Activated T-helper 1 cell treated with anti-CD3 and anti-CD28 coated beads, Interleukin-12 subunit alpha, Interleukin-12 subunit beta, Interleukin-2, Interleukin-4 antibody, amounts not matched to agents 30 ng/mL and 10 ng/mL and 1 ng/mL, durations not matched to agents 14 hours and 24 hours and 36 hours (primary cell): ENCODE measurements at places on chromosomes 13 and 19. TPM values are rescaled to one million over a fixed set of nuclear protein-coding genes. Genes with fewer than 3 reads are reported as not detected.

MAMSTR gene
- total RNA-seq: 1.4 and 1.7 TPM in 2 replicates

CAPN12 gene
- total RNA-seq: 1.1 and 2.5 TPM in 2 replicates

KCNN4 gene
- total RNA-seq: 183 and 185 TPM in 2 replicates

UPK1A gene
- total RNA-seq: 0.41 and 0.51 TPM in 2 replicates

RNF17 gene
- not detected in 2 replicates for total RNA-seq

DNA sequence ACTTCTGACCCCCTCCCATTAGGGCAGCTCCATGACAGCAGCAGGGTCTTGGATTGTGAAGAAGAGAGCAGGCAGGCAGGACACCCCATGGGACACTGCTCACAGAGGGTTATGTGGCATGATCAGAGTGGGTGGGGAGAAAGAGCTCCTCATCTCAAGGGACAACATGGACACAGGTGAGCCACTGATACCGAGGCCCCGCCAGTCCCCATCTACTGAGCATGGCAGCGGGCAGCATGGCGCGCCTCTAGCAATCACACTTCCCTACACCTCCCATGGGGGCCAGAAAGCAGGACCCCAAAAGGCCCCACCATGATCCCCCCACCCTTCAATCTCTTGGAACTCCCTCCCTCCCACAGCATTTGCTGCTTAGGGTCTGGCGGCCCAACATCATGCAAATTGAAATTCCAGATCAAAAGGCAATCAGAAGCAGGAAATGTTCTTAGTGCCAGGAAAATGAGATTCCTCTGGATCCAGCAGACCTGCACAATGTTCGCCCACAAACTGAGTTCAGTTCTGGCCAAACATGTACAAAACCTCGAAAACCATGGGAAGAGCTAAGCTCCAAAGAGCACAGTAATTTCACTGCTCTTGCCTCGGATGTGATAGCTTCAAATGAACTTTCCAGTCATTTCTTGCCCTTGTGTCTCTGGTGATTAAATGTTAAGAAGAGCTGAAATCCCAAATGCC, 14.8 kb downstream of the DOCK9 start:
- DNase-seq: no peak
- peaks cover 12% of the 10 kb centered on the region for H3K36me3 ChIP-seq
- H3K27me3 ChIP-seq: no peaks in the 10 kb centered on the region
- no peaks in the 10 kb centered on the region for H3K4me1 ChIP-seq
- no peak overlapping the region for H3K4me3 ChIP-seq

DNA sequence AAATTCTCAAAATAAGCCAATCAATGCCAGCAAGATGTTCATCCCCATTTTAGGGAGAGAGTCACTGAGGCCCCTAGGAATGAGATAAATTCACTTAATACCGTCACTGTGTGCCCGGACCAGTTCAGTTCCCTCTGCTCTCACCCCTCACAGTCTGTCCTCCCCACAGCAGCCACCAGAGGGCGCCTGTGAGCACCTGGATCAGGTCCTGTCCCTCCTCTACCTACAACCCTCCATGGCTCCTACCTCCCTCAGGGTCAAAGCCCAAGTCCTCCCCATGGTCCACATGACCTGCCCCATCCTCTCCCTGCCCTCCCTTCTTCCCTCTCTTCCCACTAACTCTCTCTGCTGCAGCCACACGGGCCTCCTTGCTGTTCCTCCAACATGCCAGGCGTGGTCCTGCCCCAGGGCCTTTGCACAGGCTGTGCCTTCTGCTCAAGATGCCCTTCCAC, 42.0 kb upstream of the NFIC start:
- no peak overlapping the region for H3K4me3 ChIP-seq
- no peaks in the 10 kb centered on the region for H3K4me1 ChIP-seq
- DNase-seq: peak; percentile 52
- no peaks in the 10 kb centered on the region for H3K36me3 ChIP-seq

DNA sequence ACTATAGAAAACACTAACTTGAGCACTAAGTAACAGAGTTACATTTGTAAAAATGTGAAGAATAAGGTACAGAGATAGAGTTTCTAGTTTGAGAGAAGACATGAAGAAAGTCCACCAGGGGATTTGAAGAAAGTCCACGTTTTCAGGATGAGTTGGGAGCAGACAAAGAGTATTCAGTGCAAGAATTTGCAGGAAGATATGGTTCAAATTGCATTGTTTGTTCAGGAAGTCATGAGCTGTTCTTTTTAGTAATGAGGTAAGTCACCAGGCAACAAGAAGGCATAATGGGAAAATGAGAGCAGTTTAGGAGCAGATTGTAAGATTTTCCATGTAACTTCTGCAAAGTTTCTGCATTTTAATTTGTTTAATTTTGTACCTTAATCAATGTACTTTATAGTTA, 618.0 kb downstream of the DACH1 start:
- no peaks in the 10 kb centered on the region for H3K27me3 ChIP-seq
- no peak overlapping the region for H3K4me3 ChIP-seq
- no peaks in the 10 kb centered on the region for H3K4me1 ChIP-seq
- H3K36me3 ChIP-seq: no peaks in the 10 kb centered on the region

DNA sequence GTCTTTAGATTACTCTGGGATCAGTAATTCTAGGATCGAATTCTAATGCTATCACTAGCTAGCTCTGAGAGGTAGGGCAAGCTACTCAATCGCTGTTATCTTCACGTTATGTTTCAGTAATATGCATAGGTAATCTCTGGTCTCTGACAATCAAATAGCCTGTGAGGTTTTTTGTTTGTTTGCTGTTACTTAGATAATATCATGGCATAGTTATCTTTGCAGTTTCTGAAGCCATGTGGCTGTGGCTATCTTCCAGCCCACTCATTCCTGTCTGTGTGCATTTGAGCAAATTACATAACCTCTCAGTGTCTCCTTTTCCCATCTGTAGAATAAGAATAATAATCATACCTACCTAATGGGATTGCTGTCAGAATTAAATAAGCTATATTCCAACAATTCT, 330.2 kb downstream of the PCDH9 start:
- H3K36me3 ChIP-seq: no peaks in the 10 kb centered on the region
- no peaks in the 10 kb centered on the region for H3K27me3 ChIP-seq
- DNase-seq: no peak
- no peaks in the 10 kb centered on the region for H3K4me1 ChIP-seq
- H3K27ac ChIP-seq: no peak overlapping the region
- no peak overlapping the region for H3K4me3 ChIP-seq

GRCh38 chr19:19460761-19461265, 54.5 kb downstream of the TSSK6 start:
- H3K4me1 ChIP-seq: peaks cover 66% of the 10 kb centered on the region
- peaks cover 24% of the 10 kb centered on the region for H3K36me3 ChIP-seq
- H3K27me3 ChIP-seq: no peaks in the 10 kb centered on the region
- peak overlapping the region; percentile 97 for H3K27ac ChIP-seq
- peak overlapping the region; percentile 82 for H3K4me3 ChIP-seq

DNA sequence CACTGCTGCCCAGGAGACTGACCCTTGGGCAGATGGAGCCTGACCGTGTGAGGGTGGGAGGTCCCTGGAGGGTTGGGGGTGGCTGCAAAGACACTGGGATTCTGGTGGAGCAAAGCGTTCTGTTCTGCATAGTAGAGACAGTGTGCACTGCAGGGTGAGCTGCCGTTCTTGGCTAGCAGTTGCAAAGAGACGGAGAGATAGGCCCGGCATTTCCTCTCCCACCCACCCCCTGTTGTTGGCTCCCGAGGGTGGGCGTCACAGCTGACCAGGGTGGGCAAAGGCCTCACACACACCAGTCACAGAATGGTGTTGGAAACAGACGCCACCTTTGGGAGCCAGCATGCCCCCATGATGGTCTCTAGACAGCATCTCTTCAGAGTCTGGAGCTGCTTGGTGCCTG, 11.4 kb downstream of the TMEM255B start:
- no peak for DNase-seq
- H3K4me1 ChIP-seq: peaks cover 9% of the 10 kb centered on the region
- no peak overlapping the region for H3K4me3 ChIP-seq
- no peaks in the 10 kb centered on the region for H3K27me3 ChIP-seq
- H3K27ac ChIP-seq: no peak overlapping the region

DNA sequence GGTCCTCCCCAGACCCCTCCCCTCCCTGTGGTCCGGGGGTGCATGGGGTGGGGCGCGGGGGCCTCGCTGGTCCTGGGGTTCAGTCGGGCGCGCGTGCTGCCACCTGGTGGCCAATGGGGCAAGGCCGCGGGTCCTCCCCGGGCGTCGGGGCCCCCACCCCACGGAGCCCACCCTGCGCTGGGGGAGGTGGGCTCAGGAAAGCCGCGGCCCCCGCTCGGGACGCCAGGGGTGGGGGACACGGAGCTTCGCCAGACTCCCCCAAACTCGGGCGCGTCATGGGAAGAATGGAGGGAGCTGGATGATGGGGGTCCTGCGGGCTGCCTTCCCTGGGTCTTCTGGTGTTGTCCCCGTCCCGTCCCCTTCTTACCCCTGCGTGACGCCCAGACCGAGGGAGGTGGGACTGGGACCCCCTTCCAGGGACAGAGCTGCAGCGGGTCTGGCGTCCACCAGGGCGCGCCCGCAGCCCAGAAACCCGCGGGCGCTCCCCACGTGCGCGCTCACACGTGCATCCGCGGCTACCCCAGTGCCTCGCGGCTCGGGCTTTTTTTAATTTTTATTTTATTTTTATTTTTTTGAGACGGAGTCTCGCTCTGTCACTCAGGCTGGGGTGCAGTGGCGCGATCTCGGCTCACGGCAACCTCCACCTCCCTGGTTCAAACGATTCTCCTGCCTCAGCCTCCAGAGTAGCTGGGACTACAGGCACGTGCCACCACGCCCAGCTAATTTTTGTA, 19.8 kb upstream of the TCF3 start:
- H3K27me3 ChIP-seq: peaks cover 48% of the 10 kb centered on the region
- no peaks in the 10 kb centered on the region for H3K36me3 ChIP-seq
- no peak overlapping the region for H3K27ac ChIP-seq
- peak; percentile 46 for DNase-seq

- H3K27me3 ChIP-seq: peaks cover 30% of the 10 kb centered on the region
- H3K36me3 ChIP-seq: peaks cover 7% of the 10 kb centered on the region
Observed at GRCh38 chr13:50129081-50129705, 113.9 kb downstream of the KCNRG start.

GRCh38 chr13:84739021-84739420, 856.7 kb upstream of the SLITRK1 start:
- no peaks in the 10 kb centered on the region for H3K36me3 ChIP-seq
- H3K4me1 ChIP-seq: no peaks in the 10 kb centered on the region

GRCh38 chr13:80012251-80012650, 328.7 kb downstream of the SPRY2 start:
- H3K27me3 ChIP-seq: no peaks in the 10 kb centered on the region
- no peaks in the 10 kb centered on the region for H3K4me1 ChIP-seq
- no peak overlapping the region for H3K4me3 ChIP-seq
- H3K27ac ChIP-seq: no peak overlapping the region

GRCh38 chr13:51000571-51001260, 91.1 kb downstream of the RNASEH2B start:
- H3K36me3 ChIP-seq: no peaks in the 10 kb centered on the region
- peaks cover 9% of the 10 kb centered on the region for H3K27me3 ChIP-seq
- no peak for DNase-seq
- H3K4me1 ChIP-seq: no peaks in the 10 kb centered on the region
- no peak overlapping the region for H3K4me3 ChIP-seq

- no peak overlapping the region for H3K4me3 ChIP-seq
- H3K27ac ChIP-seq: no peak overlapping the region
- peaks cover 21% of the 10 kb centered on the region for H3K27me3 ChIP-seq
- DNase-seq: no peak
Observed at GRCh38 chr19:50710094-50710493, 9.5 kb downstream of the SHANK1 start.

DNA sequence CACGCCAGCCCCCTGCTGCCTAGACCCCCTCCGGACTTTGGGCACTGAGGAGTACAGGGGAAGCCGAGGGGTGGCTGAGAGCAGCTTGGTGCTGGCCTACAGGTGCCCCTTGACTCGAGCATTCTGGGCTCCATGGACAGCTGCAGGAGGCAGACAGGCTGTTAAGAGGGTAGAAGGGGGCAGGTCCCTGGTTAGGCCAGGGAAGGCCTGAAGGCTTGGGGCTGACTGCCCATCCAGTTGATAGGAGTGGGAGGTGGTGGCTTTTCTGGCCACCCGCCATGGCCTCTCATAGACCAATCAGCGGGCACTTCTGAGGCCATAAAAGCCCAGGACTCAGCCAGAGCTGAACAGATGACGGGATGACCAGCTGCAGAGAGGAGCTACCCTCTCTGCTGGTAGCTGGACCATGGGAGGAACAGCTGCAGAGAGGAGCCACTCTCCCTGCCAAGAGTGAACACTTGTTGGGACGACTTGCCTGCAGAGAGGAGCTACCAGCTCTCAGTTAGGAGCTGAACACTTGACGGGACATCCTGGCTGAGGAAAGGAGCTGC, 10.7 kb upstream of the SUPT20H start:
- no peaks in the 10 kb centered on the region for H3K4me1 ChIP-seq
- H3K4me3 ChIP-seq: no peak overlapping the region
- peaks cover 10% of the 10 kb centered on the region for H3K27me3 ChIP-seq
- no peak for DNase-seq
- no peaks in the 10 kb centered on the region for H3K36me3 ChIP-seq
- H3K27ac ChIP-seq: no peak overlapping the region

DNA sequence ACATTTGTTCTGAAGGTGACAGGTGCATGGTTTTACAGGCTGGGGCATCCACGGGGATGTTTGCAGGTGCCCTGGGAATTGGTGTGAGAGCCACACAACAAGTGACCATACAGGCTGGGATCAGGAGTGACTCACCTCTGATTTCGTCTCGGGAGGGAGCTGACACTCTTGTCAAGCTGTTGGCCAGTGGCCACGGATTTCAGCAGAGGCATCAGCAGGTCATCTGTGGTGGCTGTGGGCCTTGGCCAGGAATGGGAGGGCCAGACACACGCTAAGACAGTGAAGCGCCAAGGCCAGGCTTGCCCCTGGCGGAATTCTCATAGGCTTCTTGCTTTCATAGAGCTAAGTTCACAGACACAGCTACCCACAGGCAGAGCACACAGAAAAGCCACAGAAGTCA, 108.6 kb downstream of the HSPH1 start:
- no peak overlapping the region for H3K4me3 ChIP-seq
- no peaks in the 10 kb centered on the region for H3K36me3 ChIP-seq
- no peak overlapping the region for H3K27ac ChIP-seq

GRCh38 chr13:31987535-31988170, 43.9 kb upstream of the FRY start:
- H3K27me3 ChIP-seq: peaks cover 4% of the 10 kb centered on the region
- DNase-seq: no peak
- no peaks in the 10 kb centered on the region for H3K4me1 ChIP-seq
- no peaks in the 10 kb centered on the region for H3K36me3 ChIP-seq

DNA sequence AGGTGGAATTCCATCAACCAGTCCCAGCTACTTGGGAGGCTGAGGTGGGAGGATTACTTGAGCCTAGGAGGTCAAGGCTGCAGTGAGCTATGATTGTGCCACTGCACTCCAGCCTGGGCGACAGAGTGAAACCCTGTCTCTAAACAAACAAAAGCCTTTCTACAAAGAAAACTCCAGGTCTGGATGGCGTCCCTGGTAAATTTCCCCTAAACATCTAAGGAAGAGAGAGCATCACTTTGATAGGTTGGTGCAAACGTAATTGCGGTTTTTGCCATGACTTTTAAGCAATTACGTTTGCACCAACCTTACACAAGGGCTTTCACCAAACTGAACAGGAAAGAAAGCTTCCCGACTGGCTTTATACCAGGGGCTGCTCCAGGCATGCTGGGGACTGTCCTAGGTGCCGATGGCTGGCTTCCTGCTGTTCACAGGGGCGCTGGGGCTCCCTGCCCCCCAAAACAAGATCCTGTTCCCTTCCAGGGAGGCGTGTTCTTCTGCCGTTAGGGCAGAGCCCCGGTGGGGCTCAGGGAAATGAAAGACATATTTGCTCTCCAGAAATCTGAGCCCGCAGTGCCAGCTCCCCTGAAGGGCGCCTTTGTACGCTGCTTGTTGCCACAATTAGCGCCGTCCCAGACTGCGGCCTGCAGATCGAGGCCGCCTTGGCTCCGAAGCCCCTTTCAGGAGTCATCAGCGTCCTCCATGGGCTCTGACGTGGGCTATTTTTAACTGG, 38.7 kb upstream of the KLF2 start:
- no peak overlapping the region for H3K27ac ChIP-seq
- no peak overlapping the region for H3K4me3 ChIP-seq
- peaks cover 39% of the 10 kb centered on the region for H3K27me3 ChIP-seq
- no peak for DNase-seq
- H3K4me1 ChIP-seq: peaks cover 33% of the 10 kb centered on the region
- H3K36me3 ChIP-seq: peaks cover 4% of the 10 kb centered on the region
